ENCODE measurements at places on chromosomes 6 and 20.

DNA sequence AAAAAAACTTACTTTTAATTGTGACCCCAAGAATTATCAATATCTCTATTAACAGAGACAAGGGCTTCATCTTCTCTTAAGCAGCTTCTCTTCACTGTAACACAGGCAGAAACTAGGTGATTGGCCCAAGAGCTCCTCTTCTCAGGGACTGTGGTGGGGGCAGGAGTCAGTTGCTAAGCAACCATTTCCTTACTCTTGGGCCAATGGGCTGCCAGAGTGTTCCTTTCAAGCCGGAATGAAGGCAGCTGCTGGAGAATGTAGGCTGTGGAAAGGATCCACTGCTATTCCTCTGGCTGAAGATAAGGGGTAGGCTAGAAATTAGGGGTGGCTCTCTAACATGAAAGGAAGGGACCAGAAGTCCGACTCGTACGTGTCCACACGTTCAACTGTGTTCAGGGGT, at the start of gene SEL1L2:
Gene SEL1L2, minus strand, starts transcription at position 150 of the 400 bp plus-strand sequence. Its CDS starts 80 bp downstream, at position 70.
- DNase-seq: no peak

DNA sequence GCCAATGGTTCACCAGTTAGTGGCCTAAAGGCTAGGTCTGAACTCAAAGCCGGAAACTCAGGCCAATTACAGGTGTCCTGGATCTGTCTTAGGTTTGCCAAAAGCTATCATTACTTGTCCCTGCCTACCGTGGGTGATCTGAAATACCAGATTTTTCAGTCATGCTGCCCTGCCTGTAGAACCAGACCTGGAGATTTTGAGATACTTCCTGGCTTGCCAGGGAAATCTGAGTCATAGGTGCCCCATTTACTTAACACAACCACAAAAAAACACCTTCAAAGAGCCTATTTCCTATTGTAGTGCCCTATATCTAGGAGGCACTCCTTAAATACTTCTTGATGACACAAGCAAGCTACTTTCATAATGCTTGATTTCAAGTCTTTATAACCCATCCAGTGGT, 13.9 kb upstream of the RANBP9 start:
- DNase-seq: peak; percentile 41

DNA sequence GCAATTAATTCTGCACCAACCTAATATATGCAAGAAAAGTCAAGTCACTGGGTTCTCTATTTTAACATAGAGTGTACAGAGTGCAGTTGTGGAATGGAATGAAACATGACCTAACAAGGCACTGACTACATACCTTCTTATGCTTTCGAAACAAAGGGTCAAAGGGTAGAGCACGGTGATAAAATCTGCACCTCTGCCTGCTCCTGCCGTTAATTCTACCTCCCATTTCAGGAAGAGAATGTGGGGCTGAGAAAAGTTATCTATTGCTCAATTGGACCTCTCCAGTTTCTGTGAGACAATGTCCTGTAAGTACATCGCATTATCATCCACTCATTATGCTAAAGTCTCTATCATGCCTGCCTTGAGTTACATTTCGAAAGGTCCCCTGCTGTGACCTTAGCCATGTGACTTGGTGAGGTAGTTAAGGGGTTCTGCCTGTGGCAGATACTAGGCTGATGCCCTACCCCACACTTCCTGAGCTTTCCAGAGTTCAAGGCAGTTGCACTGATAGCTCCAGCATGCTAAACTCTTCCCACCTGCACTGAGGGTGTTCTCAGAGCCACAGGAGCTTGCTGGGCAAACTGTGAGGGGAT, 14.0 kb upstream of the MOCS1 start:
- DNase-seq: no peak

- DNase-seq: no peak
Measured at GRCh38 chr20:60258255-60258863, 300.1 kb downstream of the CDH26 start.

- no peak for DNase-seq
Measured at GRCh38 chr6:154394571-154394970, 38.0 kb upstream of the IPCEF1 start.

GRCh38 chr6:21115111-21115510, 478.4 kb upstream of the SOX4 start:
- DNase-seq: no peak

DNA sequence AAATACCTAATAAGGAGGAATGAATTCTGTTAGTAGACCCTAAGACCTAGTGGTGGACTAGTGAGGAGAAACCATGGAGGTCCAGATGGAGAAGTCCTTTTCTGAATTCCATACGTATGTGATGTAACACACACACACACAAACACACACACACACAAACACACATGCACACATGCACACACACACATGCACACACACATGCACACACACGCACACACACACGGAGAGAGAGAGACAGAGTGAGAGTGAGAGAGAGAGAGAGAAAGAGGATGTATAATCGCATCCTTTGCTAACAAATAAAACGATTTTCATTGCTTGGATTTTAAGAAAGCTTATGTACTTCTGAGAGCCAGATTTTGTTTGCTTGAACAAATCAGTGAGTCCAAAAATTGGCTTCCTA, 132.6 kb upstream of the CEP162 start:
- DNase-seq: no peak

- no peak for DNase-seq
Measured at GRCh38 chr20:39547546-39548408, 585.6 kb downstream of the DHX35 start.

DNA sequence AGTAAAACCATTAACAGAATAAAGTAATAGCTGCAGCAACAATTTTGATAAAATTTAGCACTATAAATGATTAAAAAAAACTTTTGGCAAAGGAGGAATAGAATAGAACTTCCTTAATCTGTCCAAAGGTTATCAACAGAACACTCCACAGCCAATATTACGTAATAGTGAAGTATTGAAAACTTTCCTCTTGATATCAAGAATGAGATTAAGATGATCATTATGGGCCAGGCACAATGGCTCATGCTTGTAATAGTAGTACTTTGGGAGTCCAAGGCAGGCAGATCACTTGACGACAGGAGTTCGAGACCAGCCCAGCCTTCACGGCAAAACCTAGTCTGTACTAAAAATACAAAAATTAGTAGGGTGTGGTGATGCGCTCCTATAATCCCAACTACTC, 26.0 kb downstream of the SOBP start:
- DNase-seq: no peak

DNA sequence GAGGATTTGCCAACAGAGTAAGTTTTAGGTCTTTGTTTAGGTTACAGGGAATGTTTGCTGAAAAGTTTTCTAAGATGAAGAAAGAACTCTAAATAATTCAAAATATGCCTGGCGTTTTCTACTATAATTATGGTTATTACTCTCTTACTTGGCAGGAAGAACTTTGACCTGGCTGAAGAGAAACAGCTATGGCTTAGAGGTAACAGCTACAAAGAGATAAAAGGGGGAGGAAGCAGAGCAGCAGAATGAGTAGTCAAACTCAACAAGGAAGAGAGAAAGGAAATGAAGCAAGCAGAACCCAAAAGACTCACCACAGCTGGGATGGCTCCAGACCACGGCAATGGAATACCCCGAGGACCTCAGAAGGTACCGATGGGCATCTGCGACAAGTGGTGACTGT, 95.6 kb downstream of the KIF16B start:
- no peak for DNase-seq

DNA sequence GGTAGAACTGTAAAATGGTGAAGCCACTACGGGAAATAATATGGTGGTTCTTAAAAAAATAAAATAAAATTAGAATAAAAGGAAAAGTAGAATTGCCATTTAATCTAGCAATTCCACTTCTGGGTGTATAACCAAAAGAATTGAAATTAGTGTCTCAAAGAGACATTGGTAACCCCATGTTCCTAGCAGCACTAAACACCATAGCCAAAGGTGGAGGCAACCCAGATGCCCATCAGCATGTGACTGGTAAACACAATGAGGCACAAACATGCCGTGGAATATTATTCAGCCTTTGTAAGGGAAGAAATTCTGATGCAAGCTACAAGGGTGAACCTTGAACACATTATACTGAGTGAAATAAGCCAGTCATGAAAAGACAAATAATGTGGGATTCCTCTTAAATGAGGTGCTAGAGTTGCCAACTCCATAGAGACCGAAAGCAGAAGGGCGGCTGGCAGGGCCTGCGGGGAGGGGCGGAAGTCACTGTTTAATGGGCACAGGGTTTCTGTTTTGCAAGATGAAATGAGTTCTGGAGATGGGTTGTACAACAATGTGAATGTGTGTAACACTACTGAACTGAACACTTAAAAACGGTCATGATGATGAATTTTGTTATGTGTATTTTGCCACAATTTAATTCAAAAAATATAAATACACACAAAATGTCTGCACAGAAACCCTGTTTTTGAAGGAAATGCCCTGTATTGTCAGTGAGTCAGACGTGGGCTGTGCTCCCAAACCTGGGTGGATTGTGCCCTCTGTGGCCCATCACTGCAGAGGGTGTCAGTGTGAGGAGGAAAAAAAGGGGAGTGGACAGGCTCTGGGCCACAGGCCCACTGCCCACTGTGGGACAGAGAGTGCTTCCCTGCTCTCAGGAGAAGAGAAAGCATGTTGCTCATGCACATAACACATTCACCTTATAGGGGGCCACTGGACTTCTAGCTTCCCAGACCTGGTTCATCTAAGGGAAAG, 49.6 kb upstream of the CD93 start:
- no peak for DNase-seq

DNA sequence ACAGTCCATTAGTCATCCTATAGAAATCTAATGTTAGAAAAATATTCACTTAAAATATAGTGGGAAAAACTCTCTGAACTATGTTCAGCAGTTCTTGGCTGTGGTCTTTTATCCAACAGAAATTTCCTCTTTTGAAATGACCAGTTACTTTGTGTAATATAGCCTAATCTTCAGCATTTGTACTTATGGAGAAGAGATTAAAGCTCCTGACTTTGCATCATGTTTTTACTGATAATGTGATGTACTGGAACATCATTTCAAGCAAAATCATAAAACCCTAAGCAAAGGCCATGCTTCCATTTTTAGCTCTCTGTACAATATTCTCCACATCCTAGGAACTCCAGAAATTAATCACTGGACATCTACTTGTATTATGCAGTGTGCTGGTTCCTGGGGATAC, 430.8 kb upstream of the RUNX2 start:
- no peak for DNase-seq

- peak; percentile 74 for DNase-seq
Measured at GRCh38 chr20:53146201-53146891, 174.2 kb downstream of the TSHZ2 start.
